ENCODE measurements at places on chromosomes 7 and 10.

GRCh38 chr10:88792661-88793060, 9.9 kb upstream of the LIPM start:
- peak; percentile 44 for DNase-seq

DNA sequence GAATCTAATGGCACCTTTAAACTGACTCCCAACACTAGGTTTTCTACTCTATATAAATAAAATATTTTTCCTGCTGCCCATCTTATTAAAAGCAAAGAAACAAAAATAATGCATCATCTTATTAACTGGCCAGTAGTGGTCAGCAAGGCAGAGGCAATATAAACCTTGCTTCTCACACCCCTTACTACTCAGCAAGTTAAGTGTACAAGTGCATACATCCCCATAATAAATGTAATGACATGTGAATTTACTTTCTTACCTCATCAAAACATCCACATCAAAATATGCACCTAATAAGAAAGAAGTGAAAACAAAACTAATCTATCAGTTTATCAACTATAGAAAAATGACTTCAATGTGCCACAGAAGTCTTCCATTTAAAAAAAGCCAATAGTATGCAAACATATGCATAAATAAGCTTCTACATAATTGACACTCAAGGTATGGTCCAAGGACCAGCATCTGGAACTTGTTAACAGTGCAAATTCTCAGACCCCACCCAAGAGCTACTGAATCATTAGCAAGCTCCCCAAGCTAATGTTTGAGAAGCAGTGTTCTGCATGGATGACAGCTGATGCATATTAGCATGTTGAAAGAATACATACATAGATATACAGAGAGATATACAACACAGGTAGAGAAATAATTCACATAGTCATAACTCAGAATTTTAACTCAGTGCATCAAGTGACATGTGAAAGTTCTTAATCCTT, 182.7 kb downstream of the C7orf25 start:
- no peak for DNase-seq

DNA sequence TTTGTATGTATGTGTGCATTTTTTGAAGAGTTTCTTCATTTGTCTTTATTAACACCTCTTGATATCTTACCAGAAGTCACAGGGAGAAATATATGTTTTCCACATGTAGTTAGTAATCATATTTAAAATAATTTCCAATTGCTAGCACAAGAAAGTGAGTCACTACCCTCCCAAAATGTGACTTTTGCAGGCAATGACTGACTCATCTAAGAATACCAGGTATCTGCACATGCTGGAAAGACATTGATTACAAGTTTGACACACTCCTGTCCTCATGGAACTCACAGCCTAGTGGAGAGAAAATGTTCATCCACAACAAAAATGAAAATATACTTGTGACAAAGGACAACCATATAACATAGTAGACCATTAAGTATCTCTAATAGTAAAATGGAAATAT, 82.9 kb downstream of the SEMA3D start:
- no peak for DNase-seq

- peak; percentile 54 for DNase-seq
Observed at GRCh38 chr10:2921956-2922680, 145.2 kb upstream of the PFKP start.
